CD4-positive, alpha-beta T cell treated with Interleukin-6 at 100 ng/mL for 8 hours (primary cell): ENCODE measurements at places on chromosomes 11 and 22.

DNA sequence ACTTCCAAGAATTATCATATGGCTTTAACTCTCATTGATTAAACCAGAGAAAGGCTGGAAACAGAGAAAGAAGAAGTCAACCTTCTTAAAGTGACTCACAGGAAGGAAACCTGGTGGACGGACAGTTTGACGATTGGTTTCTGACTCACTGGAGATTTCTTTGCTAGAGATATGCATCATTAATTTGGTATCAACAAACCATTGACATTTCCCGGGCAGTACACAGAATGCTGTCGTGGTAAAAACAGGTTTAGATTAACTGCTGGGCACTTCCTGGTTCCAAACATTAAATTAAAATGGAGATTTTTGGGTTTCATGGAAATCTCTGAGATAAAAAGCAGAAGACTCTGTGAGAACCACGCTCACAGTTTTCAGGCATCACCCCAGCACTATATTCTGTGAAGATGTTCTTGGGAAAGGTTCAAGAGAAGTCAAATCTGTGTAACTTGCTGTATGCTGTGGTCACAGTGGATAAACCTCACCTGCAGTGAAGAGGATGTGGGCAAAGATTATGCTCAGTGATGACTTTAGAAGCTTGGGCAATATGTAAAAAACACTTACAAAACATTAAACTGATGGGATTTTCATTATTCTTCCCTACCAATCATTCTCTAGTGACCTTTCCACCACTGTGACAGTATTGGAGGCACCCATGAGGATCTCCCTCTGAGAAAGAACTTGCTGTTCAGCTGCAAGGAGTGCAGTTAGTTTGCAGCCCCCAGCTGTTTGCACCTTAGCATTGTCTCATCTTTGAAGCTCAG is 61.1 kb upstream of the CD44 start:
- DNase-seq, result peak; percentile 77

DNA sequence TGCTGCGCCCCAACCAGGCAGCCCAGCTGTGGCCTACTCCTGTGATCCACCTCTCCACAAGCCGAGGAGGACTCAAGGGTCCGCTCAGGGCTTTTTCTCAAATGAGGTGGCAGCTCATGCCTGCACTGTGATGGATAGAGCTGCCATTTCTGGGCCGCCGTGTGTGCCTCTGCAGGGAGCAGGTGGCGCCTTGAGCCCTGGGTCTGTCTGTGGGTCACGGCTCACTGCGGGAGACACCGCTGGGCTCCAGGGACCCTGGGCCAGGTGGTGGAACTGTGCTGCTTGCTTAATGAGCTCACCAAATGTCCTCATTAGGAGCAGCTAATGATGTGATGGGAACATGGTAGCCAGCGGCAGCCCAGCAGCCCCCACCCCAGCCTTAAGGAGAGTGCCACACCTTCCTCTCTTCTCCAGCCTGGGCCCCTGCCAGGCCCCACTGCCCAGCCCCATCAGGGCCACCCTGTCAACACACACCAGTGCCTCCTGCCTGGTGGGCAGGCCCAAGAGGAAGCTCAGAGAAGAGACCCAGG is 50.8 kb downstream of the DHCR7 start:
- DNase-seq, result no peak

DNA sequence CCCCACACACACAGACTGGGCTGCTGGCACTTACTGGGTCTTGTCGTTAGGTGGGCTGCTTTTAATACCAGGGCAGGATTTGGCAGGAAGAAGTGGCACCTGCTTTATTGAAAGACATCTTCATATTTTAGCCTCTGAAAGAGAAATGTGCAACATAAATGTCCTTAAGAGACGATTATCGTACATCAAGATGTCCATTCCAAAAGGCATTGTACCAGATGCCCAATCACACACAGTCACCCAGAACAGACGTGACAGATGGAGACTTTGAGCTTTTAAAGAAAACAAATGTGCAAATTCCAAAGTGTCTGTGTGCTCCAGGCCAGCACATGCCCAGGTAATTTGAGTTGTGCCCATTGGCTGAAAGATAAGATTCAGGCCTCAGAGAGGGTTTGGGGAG is 155.7 kb downstream of the RRAS2 start:
- no peak for DNase-seq

DNA sequence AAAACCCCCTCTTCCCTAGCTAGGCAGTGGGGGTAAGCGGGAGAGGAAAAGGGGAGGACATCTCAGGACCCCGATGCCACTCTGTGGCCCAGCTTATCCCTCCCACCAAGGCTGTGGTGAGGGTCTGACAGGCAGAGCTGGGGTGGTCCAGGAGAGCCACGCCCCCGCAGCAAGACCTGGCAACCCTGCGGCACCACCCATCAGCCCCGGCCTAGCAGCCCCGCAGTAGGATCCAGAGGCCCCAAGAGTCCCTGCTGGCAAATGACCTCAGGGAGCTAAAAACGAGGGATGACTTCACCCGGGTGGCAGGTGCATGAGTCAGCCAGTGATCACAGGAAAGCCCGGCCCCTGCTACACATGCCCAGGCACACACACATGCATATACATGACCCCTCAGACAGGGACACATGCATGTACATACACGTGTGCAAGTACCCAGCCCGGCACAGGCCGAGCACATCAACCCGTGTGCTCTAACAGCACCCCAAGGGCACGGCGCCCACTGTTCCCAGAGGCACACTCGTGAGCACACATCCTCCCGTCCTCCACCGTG is 32.3 kb downstream of the ARVCF start:
- DNase-seq, result no peak

- no peak for DNase-seq
Observed at GRCh38 chr11:44326615-44327475, 16.9 kb upstream of the ALX4 start.

- DNase-seq, result no peak
Observed at GRCh38 chr22:29049655-29050263, 11.9 kb downstream of the C22orf31 start.

- no peak for DNase-seq
Observed at GRCh38 chr11:86287468-86287796, 14.6 kb upstream of the HIKESHI start.
